Brain (organoid and tissue), 16 donors: ENCODE measurements at places on chromosomes 6 and 20. TPM values are rescaled to one million over a fixed set of nuclear protein-coding genes. Genes with fewer than 3 reads are reported as not detected.

The RSPH4A gene
- 0.75 TPM for polyA plus RNA-seq

The DYNLT2 gene
- 1.6 TPM for polyA plus RNA-seq

The OR2J1 gene
- not detected for polyA plus RNA-seq

The TPX2 gene
- polyA plus RNA-seq: 150 TPM

The GCLC gene
- polyA plus RNA-seq: 25.7 TPM

DNA sequence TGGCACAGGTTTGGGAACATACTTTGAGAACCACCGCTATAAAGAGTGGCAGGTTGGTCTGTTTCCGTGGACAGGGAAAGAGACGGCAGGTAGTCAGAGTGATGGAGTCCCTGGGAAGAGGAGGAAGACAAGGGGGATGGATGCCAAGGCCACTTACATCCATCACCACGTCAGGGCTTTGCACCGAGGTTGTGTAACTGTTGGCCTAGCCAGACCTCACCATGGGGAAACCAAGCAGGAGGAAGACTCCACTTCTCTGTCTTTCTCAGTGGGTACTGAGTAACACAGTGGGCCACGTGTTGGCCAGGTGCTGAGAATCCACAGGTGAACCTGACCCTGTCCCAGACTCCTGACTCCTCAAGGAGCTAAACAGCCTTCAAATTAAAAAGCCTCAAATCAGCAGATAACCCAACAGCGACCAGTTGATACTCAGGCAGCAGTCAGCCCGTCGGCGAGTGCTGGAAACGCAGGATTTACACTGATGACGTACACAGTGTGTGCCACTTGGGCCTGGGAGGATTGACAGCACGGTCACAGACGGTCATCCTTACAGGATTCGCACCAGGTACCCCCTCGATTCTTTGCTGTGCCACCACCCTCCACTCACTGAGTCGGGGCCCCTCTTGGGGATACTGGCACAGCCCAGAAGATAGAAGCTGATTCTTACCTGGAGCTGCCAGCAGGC lies 134.6 kb upstream of the SNX9 start:
- no peak for DNase-seq

DNA sequence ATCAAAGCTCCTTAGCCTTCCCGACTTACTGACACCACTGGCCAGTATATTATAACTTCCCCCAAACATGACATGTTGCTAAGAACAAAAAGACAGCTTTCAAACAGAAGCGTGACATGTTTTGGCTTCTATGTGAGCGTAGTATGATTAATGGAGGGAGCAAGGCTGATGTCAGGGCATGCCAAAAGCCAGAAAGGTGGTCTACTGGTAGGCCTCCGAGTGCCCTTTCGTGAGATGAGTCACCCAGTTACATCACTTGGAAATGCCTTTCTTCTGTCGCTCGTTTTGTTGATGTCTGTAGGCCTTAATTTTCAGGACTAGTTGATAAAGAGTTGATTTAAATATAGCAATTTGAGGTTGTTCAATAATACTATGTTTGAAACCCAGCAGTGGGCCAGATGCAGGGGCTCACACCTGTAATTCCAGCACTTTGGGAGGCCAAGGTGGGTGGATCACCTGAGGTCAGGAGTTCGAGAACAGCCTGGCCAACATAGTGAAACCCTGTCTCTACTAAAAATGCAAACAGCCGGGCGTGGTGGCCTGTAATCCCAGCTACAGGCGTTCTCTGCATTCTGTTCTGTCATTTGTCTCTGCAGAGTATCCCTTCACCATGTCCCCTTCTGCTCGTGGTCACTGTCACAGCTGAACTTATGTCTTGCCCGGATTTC lies 53.3 kb downstream of the CNKSR3 start:
- no peak for DNase-seq

DNA sequence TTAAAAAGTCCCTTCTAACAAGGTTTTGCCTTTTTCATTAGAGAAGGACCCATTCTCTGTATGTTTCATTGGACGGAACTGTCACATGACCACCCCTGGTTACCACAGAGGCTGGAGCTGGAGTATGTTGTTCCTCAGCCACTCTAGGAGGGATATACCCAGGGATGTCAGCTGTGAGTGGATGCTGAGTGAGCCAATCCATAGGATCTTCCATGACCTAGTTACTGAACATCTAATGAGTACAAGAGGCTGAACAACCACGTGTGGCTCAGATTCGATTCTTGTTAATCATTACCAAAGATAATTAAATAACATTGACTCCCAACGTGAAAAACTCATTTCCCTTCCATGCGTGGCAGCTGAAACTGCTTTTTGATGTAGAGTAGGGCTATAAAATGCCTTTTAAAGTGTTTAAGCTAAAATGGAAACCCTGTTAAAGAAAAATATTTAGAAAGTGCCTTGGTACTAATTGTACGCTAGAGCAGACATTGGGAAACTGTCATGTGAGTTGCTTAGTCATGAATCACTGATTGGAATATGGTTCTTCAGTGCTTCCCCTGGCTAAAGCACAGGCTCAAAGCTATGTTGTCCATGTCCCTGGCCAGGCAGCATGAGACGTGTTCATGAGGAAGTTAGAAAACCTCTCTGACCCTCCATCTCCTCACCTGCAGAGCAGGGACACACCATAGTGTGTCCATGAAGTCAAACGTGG lies 256.1 kb downstream of the ZNF217 start:
- peak; percentile 68 for DNase-seq

- no peak for DNase-seq
Measured at GRCh38 chr6:20024316-20024673, 187.1 kb downstream of the ID4 start.

- DNase-seq: no peak
Measured at GRCh38 chr6:39092124-39092523, 22.9 kb downstream of the SAYSD1 start.

DNA sequence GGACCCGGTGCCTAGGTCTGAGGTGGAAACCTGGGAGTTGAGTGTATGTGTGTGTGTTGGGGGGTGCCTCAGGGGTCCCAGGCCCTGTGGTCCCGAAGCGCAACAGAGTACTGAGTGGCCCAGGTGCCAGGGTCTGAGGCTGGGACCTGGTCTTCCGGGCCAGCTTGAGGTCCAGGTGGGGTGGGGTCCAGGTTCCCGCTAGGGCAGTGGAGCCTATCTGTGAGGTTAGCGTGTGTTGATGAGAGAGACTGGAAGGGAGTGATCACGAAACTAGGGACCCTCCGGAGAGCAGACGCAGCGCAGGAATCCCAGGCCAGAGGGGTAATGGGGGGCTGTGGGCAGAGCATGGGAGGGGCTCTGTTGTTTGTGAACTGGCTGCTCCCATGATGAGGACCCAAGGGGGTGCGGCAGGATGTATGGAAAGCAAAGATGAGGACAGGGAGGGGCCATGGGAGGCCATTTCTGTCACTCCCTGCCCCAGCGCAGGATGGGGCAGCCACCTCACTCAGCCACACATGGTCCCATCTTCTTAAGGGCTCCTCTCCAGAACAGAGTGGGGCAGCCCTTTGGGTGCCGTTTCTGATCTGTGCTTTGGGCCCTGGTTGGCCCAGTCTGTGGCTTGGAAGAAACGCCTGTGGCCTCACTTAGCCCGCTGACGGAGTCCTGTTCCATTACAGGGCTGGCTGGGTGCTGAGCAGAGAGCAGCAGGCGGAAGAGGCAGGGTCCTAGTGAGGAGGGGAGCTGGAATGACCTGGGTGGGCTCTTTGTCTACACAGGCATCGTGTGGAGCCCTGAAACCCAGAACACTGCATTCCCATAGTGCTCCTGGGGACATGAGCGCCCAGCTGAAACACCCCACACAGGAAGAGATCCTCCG lies 872 bp downstream of the HSPA12B start:
- DNase-seq: no peak

DNA sequence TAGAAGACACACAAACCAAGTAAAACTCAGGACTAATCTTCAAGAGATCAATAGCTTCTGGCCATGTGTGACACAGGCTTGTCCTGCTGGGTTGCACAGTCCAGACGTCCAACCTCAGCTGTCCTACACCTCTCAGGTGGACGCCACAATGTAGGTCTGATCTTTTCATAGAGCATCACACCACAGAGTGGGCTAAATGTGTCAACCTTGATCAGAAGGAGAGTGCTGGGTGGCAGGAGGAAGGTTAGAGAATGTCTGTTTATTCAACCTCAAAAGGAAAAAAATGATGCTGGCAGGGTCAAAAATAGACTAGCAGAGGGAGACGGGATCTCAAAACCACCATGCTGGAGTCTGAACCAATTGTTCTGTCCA lies 41.7 kb downstream of the GFOD1 start:
- DNase-seq: no peak

- DNase-seq: no peak
Measured at GRCh38 chr20:258269-258858, 840 bp downstream of the DEFB132 start.

GRCh38 chr6:28553986-28554881 lies 28.6 kb downstream of the GPX5 start:
- DNase-seq: peak; percentile 45
